Hematopoietic multipotent progenitor cell treated with erythropoietin and hydrocortisone succinate and interleukin-3 and kit ligand, for 15 days (in vitro differentiated cells): ENCODE measurements at places on chromosomes 1 and 21.
A peak's percentile ranks its signal among the peaks of the same experiment; 100 is the strongest.

- DNase-seq, result no peak
Measured at GRCh38 chr1:231972111-231972445, 345.5 kb downstream of the DISC1 start.

DNA sequence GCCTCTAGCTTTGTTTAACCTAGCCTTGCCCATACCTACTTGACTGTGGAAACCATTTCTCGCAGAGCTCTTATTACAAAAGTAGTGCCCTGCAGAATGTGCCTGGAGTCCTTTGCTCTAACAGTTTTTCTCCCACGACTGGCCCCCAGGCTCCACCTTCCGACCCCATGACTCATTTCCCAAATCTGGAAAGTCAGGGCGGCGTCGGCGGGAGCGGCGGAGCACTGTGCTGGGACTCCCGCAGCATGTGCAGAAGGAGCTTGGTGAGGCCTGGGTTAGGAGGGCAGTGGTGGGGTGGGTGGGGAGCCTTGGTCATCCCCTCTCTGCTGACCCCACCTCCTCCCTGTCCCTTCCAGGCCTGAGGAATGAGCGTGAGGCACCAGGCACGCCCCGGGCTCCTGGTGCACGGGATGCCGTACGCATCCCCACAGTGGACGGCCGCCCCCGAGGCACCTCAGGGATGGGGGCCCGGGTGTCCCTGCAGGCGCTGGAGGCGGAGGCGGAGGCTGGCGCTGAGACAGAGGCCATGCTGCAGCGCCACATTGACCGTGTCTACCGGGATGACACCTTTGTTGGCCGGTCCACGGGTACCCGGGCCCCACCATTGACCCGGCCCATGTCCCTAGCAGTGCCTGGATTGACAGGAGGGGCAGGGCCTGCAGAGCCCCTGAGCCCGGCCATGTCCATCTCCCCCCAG, 47.5 kb downstream of the YARS1 start:
- DNase-seq, result no peak

DNA sequence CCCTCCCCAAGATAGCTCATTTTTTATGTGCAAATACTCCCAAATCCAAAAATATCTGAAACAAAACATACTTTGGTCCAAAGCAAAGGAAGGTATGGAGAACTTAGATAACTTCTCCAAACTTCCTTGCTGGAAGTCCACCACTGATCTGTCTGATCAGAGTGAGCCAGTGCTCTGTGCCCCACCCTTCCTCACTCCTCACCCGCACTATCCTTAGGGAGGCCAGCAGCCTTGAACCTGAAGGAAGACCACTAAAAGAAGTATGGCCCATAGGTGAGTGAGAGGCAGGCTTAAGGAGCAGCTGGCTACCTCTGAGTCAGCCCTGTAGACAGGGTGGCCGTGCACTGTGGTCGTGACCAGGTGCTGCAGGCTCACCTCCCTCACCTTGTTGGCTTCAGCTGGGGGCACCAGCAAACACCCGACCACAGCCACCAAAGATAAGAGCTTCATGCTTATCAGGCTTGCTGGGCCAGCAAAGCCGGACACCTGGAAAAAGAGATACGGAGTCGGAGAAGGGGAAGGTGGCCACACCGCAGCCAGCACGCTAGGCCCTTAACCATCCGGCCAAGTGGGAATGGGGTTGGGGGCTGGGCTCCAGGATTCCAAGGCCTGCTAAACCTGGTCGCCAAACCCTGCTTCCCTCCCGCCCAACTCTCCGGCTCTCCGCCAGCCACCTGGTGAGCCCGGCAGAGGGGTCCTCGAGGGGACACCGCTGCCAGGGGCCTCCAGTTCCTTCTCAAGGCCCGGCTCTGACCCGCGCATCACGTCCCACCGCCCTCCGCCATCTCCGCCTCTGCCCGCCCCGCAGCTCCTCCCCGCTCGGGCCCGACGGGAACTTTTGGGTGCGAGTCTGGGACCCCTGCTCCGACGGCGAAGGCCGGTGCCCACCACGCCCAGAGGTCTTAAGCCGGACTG, 543 bp downstream of the TMEM9 start:
- peak; percentile 52 for DNase-seq

DNA sequence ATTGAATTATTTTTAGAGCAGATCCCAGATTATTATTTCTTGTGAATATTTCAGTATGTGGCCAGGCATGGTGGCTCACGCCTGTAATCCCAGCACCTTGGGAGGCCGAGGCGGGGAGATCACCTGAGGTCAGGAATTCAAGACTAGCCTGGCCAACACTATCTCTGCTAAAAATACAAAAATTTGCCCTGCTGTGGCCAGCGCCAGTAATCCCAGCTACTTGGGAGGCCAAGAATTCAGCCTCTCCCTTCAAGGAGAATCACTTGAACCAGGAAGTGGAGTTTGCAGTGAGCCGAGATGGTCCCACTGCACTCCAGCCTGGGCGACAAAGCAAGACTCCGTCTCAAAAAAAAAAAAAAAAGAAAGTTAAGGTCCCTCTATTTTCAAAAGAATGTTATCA, 4.3 kb downstream of the OSBPL9 start:
- DNase-seq, result no peak

DNA sequence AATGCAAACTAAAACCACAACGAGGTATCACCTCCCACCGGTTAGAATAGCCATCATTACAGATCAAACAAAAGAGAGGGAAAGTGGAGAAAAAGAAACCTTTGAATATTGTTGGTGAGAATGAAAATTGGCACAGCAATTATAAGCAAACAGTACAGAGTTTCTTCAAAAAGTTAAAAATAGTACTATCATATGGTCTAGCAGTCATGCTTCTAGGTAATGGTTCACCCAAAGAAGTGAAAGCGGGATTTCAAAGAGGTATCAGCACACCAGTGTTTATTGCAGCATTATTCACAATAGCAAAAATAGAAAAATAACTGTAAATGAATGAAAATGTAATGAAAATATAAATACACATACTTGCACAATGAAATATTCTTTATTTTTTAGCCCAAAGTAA, 8.2 kb downstream of the OR2T10 start:
- no peak for DNase-seq

DNA sequence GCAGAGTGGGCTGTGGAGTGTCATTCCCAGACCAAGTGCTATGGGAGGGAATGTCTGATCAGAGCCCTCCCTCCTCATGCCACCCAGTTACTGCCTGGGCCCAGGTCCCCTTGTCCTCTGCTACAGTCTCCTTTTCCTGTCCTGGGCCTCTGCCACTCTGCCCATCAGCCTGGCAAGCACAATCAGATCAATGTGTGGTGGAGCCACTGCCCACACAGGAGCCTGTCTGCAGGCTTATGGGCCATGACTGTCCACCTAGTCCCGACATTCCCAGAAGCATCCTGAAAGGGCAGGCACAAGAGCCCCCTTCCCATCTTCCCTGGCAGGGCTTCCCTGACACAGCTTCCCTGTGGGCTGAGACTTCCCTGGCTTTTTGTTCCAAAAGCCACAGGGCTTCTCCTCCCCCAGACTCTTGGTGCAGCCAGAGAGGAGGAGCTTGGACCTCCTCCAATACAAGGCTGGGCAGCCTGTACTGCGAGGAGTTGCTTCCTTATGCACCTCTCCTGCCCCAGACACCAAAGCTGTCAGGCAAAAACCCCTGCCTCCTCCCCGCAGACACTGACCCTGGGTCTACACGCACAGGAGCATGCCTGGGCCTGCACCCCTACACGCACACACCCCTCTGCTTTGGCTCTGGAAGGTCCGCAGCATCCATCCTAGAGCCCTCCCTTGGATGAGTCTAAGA, 29.2 kb upstream of the CNTN2 start:
- no peak for DNase-seq

- DNase-seq, result no peak
Measured at GRCh38 chr1:91684481-91685196, 184.0 kb downstream of the CDC7 start.

DNA sequence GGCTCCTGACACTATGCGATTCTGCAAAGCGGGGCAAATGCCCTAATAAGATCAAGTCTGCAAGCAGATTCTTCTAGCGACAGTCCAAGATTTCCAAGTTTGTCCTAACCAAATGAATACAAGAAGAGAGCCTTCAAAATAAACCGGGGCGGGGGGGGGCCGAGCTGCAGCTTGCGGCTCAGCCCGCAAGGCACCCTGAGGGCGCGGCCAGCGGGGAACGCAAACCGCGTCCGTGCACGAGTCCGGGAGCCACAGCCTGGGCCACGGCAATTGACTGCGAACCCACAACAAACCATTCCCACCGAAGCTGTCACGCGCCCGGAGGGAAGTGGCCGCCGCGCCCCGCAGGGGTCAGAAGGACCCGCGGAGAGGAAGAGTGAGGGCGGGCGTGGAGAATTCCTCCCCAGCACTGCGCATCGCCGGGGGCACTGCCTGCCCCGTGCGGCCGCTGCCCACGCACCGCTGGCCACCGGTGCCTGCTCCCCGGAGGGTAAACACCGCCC, 687 bp downstream of the TGFBR3 start:
- DNase-seq, result no peak

DNA sequence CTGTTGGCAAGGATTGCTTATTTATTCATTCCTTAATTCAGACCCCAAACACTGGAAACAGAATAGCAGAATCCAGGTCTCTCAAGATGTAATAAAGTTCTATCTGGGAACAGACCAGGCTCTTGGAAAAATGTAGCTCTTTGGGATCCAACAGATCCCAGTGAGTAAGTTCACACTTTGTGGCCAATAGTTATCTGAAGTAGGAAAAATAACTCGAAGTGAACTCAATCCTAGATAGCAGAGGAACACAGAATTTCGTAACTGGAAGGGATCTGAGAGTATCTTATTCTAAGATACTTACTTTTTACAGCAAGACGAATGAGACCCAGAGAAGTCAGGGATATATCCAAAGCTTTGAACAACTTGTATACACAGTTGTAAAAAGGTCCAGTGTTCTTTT, 150.7 kb upstream of the CD34 start:
- DNase-seq, result no peak

DNA sequence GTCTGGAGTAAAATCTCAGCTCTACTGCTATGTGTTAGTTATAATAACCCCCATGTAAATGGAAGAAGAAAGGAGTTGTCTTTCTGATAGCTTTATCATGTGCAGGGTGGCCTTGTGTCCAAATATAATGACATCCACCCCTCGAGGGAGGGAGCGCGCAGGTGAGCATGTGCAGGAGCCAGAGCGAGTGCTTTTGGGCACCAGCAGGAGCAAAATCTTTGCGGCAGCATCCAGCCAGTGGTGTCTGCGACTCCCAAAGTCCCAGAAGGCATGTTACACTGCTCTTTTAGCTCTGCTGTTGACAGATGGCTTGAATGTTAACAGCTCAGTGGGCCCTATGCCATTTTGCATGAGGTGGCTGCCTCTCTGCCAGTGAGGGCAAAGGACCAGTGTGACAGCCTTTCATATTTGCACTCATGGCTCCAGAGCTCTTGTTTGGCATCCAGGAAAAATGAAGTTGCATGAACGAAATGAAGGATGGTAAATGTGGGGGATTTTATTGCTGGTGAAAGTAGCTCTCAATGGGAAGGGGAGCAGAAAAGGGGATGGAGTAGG, 146.7 kb downstream of the HMCN1 start:
- no peak for DNase-seq

- no peak for DNase-seq
Measured at GRCh38 chr1:205190845-205191577, 20.5 kb downstream of the DSTYK start.

GRCh38 chr1:168829876-168830275, 100.9 kb upstream of the DPT start:
- DNase-seq, result no peak

DNA sequence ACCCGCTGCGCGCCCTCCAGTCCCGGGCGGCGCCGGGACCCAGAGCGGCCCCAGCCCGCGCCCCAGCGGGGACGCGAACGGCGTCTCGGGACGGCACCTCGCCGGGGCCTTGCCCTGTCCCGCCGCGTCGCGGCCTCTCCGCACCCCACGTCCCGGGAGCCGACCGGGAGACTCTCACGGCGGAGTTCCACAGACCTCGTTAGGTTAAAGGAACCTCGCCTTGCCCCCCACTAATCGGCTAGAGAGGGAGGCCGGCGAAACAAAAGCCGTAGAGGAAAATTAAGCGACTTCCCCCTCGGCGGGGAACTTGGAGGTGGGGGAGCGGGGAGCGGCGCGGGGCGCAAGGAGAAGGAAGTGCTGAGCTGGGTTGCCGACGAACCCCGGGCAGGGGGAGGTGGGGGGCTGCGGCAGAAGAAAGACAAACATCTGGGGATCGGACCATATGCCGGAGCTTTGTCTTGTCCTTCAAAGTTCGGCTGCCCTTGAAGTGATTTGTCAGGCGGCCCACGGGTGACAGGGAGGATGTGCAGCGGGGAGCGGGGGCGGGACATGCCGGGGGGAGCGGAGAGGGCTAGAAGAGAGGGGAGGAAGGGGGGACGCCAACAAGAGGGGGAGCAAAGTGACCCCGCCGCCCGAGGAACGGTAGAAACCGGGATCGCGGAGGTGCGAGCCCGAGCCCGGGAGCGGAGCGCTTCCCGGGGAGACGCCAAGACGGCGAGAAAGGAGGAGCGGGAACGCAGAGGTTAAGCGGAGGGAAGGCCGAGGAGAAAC, 120.0 kb upstream of the RRP15 start:
- DNase-seq, result no peak

GRCh38 chr1:47477595-47478080, 39.8 kb downstream of the FOXD2 start:
- no peak for DNase-seq

- no peak for DNase-seq
Measured at GRCh38 chr1:200081969-200082245, 54.4 kb downstream of the NR5A2 start.

DNA sequence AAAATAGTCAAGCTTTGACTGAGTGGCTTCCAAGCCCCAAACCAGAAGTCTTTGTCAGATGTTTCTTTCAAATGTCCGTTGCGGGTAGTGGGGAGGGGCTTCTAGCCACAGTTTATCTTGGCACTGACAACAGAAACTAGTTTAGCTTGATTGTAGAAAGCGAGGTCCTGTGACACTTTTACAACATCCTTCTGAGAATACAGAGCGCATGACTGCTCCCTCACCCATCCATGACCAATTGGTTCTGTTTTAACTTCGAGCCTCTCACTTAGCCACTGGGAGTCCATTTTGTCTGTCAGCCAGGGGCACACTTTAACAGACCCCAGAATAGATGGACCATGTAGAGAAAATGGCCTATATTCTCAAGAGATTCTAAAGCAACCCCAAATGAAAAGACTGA, 199.2 kb upstream of the ST6GALNAC5 start:
- DNase-seq, result no peak
